G401 (cell line): ENCODE measurements at places on chromosomes 1 and 21. TPM values are rescaled to one million over a fixed set of nuclear protein-coding genes. Genes with fewer than 3 reads are reported as not detected.

GRCh38 chr21:25103500-25104207, 503.6 kb downstream of the MRPL39 start:
- no peak for DNase-seq

DNA sequence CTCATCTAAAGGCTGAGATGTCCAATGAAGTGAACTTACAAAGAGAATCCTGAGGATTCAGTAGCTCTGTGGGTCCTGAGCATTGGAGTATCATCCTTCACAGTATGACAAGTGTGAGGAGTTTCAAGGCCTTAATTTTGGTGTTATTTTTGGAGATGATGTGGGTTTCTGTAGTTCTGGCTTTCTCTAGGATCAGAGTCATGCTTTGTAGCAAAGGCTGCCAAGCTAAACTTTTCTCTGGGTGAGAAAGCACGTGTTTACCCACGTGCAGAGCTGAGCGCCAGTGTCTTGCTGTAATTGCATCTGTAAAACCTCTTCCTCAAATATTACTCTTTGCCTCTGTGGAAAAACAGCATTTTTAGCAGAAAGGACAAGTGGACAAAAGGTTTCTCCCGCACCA, 387.8 kb upstream of the LYPLAL1 start:
- no peak for DNase-seq

- DNase-seq, result peak; percentile 61
These were observed 4.4 kb downstream of the ACBD3 start for GRCh38 chr1:226181996-226182714.

- DNase-seq, result no peak
These were observed 7.4 kb upstream of the S100A10 start for GRCh38 chr1:152000964-152001630.

- DNase-seq, result peak; percentile 79
These were observed at the start of the genes FBXO2 and FBXO44 for GRCh38 chr1:11654137-11654938. Gene FBXO2, minus strand, starts transcription at chr1:11654429. Its CDS starts 89 bp downstream, at chr1:11654340. Gene FBXO44, plus strand, starts transcription at chr1:11654877. Its CDS starts 959 bp downstream, at chr1:11655836.

- DNase-seq, result no peak
These were observed 48.7 kb downstream of the DMAP1 start for GRCh38 chr1:44261962-44262361.

DNA sequence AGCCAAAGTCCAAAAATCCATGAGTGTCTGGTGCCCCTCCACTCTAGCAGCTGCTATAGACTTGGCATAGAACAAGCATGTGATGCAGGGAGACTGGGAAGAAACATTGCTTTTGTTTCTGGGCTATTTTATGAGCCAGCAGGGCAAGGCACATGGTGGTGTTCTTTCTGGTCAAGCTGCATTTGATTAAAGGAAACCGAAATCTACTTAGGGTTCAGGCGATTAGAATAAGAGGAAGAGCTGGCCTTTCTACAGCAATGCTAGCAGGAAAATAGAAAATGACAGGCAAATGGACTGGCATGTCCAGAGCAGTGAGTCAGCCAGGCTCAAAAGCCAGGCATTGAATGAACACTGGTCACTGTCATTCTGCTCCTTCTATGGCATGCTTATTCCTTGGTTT, 28.5 kb upstream of the ARHGAP29 start:
- peak; percentile 39 for DNase-seq

GRCh38 chr21:33015756-33016155, 10.0 kb upstream of the OLIG2 start:
- DNase-seq, result no peak

- no peak for DNase-seq
These were observed 34.9 kb downstream of the CHML start for GRCh38 chr1:241605146-241605805.

DNA sequence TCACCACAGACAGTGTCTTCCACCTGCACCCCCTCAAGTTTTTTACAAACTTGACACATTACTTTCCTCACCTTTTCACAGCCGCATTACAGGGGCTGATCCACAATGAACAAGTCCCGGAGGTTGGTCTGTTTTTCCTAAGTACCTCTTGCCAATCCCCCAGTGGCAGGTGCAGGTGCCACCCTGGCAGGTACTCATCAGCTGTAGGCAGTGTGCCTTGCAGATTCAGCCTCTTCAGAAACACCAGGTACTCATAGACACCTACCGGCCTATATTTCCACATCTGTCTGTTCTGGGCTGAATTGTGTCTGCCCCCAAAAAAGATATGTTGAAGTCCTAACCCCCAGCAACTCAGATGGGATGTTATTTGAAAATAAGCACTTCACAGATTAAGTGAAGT, 81.4 kb upstream of the CNIH3 start:
- no peak for DNase-seq

DNA sequence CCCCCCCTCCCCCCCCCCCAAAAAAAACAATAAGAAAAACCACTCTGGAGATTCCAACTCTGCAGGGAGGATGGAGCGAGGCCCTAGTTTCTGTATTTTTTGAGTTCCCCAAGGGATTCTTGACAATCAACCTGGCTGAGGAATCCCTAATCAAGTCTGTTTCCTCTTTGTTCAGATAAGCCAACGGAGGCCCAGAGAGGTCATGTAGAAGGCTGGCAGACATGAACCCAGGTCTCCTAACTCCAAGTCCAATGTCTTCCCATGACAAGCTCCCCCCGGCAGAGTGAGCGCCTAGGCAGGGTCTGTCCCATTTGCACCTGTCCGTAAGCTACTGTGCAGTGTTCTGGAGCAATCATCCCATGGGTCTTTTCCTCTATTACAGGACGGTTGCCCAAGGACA, 39.5 kb downstream of the LRRC71 start:
- DNase-seq, result no peak

- DNase-seq, result no peak
These were observed 13.1 kb downstream of the SLC5A9 start for GRCh38 chr1:48235652-48236051.

- peak; percentile 27 for DNase-seq
These were observed 19.9 kb downstream of the ATP8B2 start for GRCh38 chr1:154344977-154345837.

DNA sequence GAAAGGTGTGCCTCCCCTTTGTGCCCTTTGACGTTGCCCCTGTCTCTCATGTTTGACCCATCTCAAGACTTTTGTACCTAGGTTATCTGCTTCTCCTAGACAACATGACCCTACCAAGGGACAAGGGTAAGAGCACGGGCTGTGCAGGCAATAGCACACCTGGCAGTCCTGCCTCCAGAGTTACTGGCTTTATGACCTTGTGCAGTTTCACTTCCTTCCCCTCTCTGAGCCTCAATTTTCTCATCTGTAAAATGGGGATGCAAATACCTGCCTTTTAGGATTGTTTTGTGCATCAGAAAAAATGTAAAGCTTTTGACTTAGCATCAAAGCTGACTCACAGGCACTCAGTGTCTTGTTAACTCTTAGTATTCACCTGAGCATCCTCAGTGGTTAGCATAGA, 36.4 kb downstream of the ELK4 start:
- no peak for DNase-seq

DNA sequence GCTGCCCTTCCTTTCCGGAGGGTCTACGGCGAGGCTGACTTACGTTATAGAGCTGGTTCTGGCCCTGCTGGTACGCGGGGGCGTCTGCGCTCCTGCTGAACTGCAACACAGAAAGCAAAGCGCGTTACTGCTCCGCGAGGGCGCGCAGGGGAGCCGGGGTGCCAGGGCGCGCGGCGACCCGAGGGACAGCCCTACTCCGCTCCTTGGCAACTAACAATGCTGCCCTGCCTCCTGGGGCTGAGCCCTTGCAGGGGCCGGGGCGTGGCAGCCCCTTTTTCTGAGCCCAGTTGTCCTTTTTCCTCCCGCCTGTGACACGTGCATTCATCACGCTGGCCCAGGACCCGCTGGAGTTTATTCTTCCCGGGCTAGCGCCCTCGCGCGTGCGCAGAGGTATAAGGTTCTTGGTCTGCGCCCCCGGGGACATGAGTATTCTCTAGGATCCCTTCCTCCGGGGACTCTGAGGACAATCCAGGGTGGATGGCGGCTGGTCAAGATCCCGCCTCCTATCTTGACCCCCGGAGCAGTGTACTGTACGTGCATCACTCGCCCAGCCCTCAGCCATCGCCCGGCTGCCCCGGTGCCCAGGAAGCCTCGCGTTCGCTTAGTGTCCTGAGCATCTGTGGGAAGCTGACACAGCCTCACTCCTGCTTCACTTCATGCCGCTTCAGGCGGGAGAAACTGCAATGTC, 78.9 kb downstream of the CD247 start:
- DNase-seq, result peak; percentile 66

GRCh38 chr1:159587461-159587951, at the start of gene APCS:
Gene APCS, plus strand, starts transcription at chr1:159587826. Its CDS starts 96 bp downstream, at chr1:159587922.
- DNase-seq, result no peak

DNA sequence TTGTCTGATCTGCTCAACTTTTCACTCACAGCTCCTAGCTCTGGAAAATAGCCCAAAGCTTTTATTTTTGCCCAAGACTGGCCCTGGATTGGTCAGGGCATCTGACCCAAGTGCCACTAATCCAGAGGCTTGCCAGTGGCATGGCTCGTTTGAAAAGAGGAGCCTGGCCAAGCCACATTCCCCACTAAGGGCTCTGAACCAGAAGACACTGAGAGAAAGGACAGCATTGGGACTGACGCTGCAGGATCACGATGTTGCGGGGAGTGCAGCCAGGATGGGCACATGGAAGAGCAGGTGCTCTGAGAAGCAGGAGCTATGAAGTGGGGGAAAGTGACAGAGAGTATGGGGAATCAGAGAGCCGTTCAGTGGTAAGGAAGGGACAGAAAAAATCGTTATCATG, 44.9 kb upstream of the TSPAN2 start:
- no peak for DNase-seq

GRCh38 chr1:232046451-232047306, 420.1 kb downstream of the DISC1 start:
- no peak for DNase-seq

DNA sequence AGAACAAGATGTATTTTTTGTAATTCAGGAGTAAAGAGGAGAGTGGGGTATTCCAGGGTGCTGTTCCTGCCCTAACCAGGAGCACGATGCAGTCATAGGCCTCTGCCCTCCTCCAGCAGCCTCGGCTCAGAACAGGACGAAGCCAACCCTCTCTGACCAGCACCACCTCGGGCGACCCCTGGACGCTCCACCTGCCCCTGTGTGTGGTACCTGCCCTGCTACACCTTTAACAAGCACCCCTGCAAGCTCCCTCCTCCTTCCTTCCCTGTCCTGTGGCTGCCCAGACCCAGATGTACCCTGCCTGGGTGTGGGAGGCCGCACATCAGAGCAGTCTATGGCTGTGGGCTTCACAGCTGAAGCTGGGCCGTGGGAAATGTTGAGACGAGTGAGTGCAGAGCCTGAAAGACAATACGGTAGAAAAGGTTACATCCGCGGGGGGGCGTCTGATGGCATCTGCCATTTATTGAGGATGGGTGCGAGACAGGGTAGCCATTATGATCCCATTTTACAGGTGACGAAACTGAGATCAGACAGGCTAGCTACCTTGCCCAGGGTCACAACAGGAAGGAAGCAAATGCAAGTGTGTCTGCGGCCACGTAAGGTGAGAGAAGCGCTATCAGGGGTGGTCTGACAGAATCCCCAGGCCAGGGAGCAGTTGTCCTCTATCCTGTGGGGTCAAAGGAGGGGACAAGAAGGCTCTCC, 4.6 kb downstream of the ERG start:
- DNase-seq, result no peak

DNA sequence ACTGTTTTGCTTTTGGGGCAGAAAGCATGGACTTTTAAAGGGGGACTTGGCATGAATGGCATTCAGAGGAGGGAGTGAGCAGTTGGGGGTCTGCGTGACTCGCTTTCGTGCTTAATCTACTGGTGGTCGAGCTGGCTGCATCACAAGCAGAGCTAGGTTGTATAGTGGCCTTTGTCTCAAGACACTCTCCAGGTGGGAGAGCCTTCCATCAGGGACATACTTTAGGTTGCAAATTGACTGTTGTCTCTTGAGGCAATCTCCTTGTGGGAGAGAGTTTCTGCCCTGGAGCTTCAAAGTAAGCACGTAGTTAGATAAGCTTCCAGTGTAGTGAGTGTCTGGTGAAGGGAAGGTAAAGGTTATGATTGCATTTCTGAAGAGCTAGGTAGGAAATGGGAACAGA, 93.9 kb downstream of the C1orf21 start:
- DNase-seq, result no peak

GRCh38 chr1:180253585-180254495, 23.8 kb downstream of the LHX4 start:
- no peak for DNase-seq

DNA sequence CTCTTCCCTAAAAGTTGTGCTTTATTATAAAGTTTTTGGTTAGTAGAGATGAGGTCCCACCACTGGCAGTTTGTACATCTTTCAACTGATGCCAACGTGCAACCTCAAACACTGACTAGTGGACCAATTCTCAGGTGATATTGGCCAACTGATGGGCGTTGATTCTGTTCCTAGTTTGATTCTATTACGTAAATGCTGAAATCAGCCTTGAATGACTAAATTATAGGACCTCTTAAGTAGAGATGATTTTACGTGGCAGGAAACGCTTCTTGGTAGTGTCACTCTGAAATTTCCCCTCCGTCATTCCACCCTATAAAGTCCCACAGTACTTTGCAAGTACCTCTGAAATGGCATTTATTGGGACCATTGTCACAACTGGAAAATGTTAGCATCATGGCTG, 8.8 kb upstream of the FNDC7 start:
- DNase-seq, result no peak

GRCh38 chr1:244183037-244183436, 132.0 kb downstream of the ZBTB18 start:
- DNase-seq, result no peak

- no peak for DNase-seq
These were observed 589.7 kb downstream of the SMYD3 start for GRCh38 chr1:245917403-245917802.

GRCh38 chr21:43854773-43855633, 10.0 kb upstream of the AGPAT3 start:
- no peak for DNase-seq

- no peak for DNase-seq
These were observed 146.6 kb downstream of the VPS13D start for GRCh38 chr1:12376236-12377045.

RRP15 gene
- total RNA-seq, result 5.1 and 7.6 TPM in 2 replicates

PGLYRP3 gene
- not detected in 2 replicates for total RNA-seq

UMODL1 gene
- total RNA-seq, result not detected in 2 replicates

SLFNL1 gene
- total RNA-seq, result 0.03 and 0.12 TPM in 2 replicates

SLC30A10 gene
- total RNA-seq, result 0.12 TPM in 1 of 2 replicates, not detected in the other

OR2G2 gene
- total RNA-seq, result not detected in 2 replicates

CCDC17 gene
- total RNA-seq, result 0.06 and 3.5 TPM in 2 replicates

KHDRBS1 gene
- total RNA-seq, result 167 and 200 TPM in 2 replicates

CELA2B gene
- total RNA-seq, result not detected in 2 replicates

LHX8 gene
- not detected in 2 replicates for total RNA-seq
